ENCODE measurements at places on chromosomes 6 and 20.

- no peak for DNase-seq
Measured at GRCh38 chr6:18264923-18265377, 620 bp upstream of the DEK start.

DNA sequence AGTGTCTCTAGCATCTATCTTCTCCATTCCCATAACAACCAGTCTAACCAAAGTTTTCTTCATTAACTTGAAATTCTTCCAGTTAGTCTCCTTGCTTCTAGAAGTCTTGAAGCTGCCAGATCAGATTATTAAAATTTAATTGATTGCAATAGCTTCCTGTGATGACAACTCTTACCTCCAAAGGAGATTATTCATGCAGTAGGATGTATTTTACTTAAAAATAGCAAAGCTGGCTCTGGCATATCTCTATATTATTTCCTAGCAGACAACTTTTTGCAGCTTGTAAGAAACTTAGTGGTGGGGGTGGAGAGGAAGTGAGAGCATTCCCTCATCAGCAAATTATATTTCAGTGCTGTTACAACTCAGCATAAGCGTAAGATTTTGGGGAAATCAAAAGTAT lies 290.4 kb downstream of the GRIK2 start:
- peak; percentile 4 for DNase-seq

DNA sequence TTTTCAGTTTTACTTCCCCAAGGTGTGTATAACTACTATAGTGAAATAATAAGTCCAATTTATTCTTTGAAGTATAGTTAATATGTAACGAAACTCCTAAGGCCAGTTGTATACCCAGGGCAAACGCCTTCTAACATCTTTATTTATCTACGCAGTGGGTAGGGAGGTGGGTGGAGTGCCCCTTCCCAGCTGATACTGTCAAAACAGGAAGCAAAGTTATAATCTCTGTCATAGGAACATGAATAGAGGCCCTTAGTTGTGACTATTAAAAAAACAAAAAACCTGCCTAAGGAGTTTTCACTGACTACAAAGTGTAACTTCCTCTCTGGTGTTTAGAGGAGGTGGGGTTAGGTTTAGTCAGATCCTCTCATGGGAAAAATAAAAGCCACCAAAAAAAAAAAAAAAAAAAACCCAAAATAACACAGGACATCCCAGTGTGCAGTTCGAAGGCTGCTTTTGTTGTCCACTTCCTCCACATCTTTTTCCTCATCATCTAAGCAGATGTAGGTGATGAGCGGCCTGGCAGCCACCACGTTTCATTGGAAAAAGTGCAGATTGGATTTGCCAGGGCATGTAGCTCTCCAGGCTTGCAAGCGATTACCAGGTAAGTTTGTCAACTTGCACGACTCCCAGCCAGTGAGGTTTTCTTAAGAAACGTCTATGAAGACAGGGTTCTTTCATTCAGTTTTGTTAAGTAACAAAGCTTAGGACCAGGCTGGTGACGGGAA lies 58.7 kb downstream of the UTRN start:
- DNase-seq: peak; percentile 76

- DNase-seq: no peak
Measured at GRCh38 chr6:32819729-32820128, 2.9 kb upstream of the HLA-DOB start.

- DNase-seq: no peak
Measured at GRCh38 chr6:18055098-18055497, 67.4 kb downstream of the NHLRC1 start.

DNA sequence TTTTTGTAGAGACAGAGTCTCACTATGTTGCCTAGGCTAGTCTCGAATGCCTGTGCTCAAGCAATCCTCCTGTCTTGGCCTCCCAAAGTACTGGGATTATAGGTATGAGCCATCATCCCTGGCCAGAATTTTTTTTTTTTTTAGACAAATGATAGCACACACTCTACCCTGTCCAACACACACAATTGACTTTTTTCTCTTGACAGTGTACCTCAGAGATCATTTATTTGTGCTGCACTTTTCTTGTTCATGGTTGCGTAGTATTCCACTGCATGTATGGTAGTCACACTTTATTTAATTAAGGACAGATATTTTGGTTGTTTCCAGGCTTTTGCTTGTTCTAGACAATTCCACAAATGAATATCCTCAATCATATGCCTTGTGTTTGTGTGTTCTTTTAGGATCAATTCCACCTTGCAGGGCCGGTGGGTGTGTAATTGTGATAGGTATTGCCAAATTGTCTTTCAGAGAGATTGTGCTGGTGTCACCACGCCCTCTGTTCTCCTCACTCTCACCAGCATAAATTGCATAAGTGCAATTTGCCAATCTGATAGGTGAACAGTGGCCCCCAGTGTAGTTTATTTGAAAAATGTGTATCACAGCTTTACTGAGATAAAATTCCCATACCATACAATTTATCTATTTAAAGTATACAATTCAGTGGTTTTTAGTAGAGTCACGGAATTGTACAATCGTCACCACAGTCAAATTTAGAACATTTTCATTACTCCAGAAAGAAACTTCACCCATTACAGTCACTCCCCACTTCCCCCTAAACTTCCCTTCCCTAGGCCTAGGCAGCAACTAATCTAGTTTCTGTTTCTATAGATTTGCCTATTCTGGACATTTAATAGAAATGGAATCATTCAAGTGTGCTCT lies 20.1 kb downstream of the SRC start:
- peak; percentile 92 for DNase-seq

DNA sequence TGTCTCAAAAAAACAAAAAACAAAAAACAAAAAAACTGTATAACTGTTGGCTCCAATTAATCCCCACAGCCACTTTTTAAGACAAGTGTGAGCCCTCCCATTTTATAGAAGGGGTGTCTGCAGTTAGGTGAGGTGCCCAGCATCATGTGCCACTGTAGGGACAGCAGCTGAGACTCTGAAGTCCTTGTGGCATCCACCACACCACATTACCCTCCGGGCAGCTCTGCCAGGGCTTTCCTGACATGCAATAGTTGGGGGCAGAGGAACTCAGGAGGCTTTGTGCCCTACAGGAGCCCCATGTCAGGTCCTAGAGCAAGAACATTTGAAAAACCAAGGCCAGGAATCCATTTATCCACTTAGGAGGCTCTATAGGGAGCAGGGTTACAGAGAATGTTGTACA lies 17.3 kb downstream of the PKIG start:
- no peak for DNase-seq

DNA sequence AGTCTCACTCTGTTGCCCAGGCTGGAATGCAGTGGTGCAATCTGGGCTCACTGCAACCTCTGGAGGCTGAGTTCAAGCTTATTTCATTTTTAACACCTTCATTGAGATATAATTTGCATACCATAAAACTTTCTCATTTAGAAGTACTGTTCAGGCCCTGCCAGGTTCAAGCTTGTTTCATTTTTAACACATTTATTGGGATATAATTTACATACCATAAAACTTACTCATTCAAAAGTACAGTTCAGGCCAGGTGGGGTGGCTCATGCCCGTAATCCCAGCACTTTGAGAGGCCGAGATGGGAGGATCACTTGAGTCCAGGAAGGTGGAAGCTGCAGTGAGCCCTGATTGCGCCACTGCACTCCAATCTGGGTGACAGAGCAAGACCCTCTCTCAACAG lies 5.5 kb downstream of the OR2B6 start:
- DNase-seq: no peak

DNA sequence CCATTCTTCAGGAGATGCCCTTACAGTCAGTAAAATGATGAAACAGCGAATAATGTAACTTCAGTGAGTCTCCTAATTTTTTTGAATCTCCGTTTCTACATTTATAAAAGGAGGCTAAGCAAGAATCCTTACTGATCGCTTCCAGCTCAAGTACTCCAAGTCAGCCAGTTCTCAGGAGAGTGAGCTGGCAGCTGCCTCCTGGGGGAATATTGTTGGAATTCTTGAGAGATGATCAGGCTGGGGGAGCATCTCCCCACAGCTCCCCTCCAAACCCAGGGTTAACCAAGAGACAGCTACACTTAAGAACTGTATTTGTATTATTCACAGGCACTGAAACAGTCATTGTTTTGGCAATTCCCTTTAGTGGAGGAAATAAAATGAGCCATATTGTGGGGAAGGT lies 89.1 kb upstream of the PCSK2 start:
- no peak for DNase-seq

GRCh38 chr20:62921119-62921687 lies 5.1 kb downstream of the DIDO1 start:
- DNase-seq: peak; percentile 70

DNA sequence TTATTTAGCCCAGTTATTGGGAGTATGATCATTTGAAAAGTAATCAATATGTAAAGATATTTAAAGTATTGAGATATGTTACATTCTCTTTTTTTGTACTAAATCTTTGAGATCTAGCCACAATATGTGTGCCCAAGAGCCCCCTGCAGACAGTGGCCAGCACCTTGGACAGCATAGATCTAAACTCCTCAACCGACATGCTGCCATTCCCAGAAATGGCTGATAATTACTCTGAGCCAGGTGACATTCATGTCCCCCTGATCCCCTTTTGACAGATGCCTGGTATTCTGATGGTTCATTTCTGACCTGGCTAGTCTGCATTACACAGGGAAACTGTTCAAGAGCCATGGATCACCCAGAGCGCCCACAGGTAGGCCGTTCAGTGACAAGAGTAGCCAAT lies 177.1 kb downstream of the ZDHHC14 start:
- DNase-seq: no peak

- no peak for DNase-seq
Measured at GRCh38 chr6:53603386-53604116, 58.6 kb upstream of the GCLC start.

- no peak for DNase-seq
Measured at GRCh38 chr6:133447924-133448323, 206.8 kb downstream of the EYA4 start.

- DNase-seq: no peak
Measured at GRCh38 chr20:51363378-51363777, 179.1 kb downstream of the NFATC2 start.

- no peak for DNase-seq
Measured at GRCh38 chr6:80566361-80566760, 459.9 kb downstream of the BCKDHB start.

DNA sequence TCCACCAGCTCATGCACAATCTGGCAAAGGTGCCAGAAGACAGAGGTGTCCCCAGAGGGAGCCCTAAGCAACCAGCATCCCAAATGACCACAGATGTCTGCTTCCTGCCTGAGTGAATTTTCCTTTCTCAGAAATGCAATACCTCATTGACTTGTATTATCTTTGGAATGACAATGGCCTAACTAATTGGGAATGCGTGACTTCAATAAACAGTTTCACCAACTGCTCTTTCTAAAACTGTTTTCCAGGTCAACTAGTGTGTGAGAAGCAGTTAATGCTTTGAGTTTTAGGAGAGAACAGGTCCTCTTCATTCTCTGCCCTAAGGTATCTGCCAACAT lies 108.9 kb upstream of the SNX9 start:
- no peak for DNase-seq

GRCh38 chr6:56329271-56330050 lies 82.1 kb upstream of the COL21A1 start:
- no peak for DNase-seq

DNA sequence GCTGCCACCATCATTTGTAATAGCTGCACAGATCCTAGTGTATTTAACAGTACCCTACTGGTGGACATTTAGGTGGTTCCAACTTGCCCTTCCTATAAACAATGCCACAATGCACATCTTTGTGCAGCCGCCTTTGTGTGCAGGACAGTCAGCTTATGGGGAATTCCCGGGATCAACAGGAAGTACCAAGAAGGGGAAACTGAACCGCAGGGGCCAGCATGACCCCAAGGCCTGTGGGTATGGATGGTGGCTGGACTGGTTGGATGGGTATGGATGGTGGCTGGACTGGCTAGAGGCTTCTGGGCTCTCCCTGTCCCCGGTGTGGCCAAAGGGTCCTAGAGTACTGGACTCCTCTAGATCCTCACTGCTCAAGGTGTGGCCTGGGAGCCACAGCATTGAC lies 46.7 kb downstream of the CEBPB start:
- DNase-seq: peak; percentile 83

DNA sequence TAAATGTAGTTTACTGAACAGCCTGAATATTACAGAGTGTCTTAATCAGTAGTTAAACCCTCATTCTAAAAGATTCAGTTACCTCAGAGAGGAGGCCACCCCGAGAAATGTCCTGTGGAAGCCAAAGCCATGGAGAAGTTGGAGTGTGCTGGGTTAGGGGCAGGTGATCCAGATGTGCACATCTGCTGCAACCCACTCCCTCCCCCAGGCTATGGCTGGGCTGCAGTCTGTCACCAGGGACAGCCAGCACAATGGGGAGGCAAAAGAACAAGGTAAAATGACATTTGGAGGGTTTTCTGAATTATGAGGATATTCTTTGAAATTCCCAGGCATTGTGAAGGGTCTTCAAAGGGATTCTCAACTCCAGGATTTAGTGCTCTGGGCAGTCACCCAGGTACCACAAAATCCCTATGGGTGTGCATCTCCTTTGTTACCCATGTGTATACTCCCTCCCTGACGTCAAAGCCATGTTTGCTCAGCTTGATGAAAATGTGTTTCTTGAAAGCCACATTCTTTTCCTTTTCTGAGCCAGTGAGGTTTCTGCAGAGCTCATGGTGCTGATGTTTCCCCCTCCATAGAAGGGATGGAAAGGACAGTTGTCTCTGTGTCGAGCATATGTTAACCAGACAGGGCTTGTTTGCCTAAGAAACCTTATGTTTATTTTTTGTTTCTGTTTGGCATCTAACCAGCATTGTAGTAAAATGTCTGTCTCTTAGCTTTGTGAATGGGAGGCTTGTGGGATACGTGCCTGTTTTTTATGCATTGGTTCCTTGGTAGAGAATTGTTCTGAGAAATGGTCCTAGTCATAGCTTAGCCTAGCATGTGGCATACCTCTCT lies 212.3 kb upstream of the TBX18 start:
- DNase-seq: no peak

GRCh38 chr6:112234601-112235000 lies 19.8 kb downstream of the LAMA4 start:
- no peak for DNase-seq

DNA sequence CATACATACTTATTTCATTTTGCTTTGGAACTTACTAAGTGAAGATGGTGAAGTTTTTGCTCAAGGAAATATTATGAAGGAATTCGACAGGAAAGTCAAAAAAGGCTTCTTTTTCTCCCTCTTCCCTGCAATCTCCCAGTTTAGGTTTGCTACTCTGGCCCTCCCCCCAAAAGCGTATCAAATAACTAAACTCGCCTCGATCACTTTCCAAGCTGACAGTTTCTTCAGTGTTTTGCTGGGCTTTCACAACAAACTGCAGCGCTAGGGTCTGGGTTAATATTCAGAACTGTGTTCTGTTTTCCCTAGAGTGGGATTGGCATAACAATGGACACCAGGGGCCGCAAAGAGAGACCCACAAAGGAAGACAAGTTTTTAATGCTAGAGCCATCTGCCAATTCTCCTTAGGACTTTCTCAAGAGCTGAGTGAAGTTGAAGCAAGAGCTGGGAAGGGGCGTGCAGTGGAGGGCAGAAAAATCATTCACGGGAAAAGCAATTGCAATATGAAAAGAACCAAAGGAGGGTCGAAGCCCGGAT lies 57.8 kb downstream of the ATP9A start:
- no peak for DNase-seq
